ENCODE measurements at places on chromosomes 16 and 17. TPM values are rescaled to one million over a fixed set of nuclear protein-coding genes. Genes with fewer than 3 reads are reported as not detected.

Gene STH
- total RNA-seq: not detected

- no peak for DNase-seq
Observed at GRCh38 chr16:4051591-4051990, 64.7 kb downstream of the ADCY9 start.

DNA sequence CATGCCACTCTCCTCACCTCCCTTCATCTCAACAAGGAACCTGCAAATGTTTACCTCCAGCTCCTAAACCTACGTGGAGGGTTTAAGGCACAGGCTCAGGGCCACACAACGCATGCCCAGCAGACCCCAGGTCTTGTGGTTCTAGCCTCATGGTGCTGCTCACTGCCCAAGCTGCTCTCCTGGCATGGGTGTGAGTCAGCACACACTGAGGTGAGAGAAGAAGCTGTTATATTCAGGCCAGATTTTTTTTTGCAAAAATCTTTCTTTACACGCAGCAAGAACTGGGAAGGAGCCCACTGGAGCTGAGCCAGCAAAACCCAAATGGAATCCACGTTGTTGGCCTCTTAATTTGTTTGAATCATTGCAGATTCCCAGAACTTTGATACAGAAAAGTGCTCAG lies 5.5 kb upstream of the C16orf96 start:
- no peak for DNase-seq

Gene GPRC5C
- 2.0 TPM for total RNA-seq

Gene NECAB2
- total RNA-seq: not detected

DNA sequence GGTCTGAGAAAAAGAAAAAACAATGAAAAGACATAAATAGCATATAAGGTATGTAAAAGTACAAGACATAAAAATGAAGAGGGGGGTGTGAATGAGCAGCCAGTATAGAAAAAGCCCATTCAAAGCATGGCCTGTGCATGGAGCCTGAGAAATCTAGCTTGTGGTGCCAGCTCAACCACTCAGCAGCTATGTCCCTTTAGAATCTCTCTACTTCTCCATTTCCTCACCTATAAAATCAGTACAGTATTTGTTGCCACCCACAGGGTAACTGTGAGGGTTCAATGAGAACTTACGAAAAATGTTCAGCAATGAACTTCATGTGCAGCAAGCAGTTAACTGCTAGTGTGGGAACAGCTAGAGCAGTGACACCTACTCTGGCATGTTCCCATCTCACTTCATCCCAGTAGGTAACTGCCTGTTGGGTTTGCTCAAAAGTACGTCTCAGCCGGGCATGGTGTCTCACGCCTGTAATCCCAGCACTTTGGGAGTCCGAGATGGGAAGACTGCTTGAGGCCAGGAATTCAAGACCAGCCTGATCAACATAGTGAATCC lies 15.3 kb downstream of the CYTH1 start:
- DNase-seq: no peak

Gene PABPN1L
- total RNA-seq: not detected

- no peak for DNase-seq
Observed at GRCh38 chr17:31743797-31744196, 115.2 kb downstream of the COPRS start.

Gene HOXB7
- 0.50 TPM for total RNA-seq

GRCh38 chr16:79597277-79598062 lies 3.1 kb downstream of the MAF start:
- DNase-seq: no peak

DNA sequence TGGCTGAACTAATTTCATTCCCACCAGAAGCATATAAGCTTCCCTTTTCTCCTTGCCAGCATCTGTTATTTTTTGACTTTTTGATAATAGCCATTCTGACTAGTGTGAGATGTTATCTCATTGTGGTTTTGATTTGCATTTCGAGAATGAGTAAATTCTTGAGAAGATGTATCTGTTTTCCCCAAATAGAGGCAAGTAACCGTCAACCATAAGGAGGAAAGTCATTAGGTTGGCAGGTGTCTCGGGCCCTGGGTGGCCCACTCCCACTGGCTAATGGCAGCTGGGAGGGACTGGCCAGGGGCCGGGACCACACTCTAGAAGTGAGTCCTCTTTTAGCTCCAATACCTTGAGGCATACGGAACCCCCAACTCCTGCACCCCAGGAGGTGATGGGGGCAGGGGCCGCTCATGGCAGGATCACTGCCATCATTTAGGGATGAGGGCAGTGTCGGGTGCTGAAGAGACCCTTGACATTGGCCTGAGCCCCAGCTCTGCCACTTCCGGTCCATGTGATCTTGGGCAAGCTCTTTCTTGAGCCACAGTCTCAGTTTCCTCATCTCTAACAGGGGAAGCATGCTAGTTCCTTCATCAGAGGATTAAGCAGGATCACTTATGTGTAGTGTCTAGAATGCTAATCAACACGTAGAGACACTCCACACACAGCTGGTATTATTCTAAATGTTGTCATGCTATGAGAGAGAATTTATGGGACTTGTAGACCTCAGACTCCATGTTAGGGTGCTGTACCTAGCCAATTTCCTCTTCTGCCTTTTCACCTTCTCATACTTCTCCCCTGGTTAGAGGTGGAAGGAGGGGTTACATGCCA lies 44.3 kb downstream of the RGS9 start:
- DNase-seq: peak; percentile 59

- no peak for DNase-seq
Observed at GRCh38 chr17:21161498-21162393, 35.0 kb downstream of the DHRS7B start.

Gene AGRP
- not detected for total RNA-seq

Gene DRC3
- 0.25 TPM for total RNA-seq

DNA sequence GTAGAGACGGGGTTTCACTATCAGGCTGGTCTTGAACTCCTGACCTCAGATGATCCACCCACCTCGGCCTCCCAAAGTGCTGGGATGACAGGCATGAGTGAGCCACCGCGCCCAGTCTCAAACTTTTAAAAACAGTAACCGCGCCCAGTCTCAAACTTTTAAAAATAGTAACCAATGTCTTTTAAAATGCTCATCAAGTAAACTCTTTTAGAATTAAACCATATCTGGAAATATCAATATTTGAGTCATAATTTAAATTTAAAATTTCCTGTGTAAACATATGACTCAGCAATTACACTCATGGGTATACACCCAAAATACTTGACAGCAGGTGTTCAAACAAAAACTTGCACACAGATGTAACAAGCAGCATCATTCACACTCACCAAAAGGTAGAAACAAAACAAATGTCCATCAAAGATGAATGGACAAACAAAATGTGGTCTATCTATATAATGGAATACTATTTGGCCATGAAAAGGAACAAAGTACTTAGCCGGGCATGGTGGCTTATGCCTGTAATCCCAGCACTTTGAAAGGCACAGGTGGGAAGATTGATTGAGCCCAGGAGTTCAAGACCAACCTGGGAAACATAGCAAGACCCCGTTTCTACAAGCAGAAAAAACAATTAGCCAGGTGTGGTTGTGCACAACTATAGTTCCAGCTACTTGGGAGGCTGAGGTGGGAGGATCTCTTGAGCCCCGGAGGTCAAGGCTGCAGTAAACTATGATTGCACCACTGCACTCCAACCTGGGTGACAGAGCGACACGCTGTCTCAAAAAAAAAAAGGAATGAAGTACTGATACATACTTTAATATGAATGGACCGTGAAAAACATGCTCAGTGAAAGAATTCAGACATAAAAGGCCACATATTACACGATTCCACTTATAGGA lies 20.2 kb downstream of the ENPP7 start:
- no peak for DNase-seq

DNA sequence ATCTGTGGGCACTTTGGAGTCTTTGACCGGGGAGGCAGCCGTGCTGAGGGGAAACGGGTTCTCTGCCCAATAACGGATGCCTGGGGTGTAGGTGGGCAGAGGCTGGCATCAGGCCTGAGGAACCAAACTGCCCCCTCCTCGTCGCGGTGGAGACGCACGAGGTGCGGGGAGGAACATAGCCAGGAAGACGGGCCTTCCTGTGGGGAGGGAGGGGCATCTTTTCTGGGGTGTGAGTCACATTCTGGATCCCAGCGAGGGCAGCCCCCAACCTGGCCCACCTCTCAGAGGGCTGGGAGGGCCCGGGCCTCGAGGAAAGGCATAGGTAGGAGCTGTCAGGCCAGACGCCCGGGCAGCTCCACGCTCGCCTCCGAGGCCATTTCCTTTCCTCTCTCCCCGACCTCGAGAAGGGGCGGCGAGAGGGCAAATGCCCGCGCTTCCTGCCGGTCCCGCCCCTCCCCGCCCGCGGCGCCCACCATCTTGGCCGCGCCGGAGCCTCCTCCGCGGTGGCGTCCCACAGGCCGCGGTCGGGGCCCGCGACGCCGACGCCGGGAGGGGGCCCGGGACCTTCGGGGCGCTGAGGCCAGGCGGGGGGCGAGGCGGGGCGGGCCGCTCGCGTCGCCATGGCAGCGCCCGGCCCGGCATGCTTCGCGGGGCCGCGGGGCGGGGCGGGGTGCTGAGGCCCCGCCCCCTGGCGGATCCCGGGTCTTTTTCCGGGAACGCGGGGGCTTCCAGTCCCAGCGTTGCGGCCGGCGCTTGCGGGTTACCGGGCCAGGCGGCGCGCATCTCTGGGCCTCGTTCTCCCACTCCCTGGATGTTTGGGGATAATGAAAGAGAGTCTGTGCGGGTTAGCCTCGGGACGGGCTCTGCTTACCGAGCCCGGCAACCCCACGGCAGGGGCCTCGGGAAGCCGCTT lies 13.2 kb downstream of the RAI1 start:
- DNase-seq: peak; percentile 78

Gene MT1H
- 2.7 TPM for total RNA-seq

DNA sequence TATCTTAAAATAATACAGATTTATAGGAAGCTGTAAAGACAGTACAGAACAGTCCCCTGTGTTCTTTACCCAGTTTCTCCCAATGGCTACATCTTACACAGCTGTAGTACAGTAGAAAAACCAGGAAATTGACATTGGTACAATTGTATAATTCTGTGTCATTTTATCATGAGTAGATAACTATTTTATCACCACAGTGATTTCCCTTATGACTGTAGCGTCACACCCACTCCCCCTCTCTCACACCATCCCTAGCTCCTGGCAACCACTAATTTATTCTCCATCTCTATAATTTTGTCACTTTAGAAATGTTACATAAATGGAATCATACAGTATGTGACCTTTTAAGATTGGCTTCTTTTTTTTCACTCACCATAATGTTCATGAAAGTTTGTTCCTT lies 30.9 kb downstream of the CLTC start:
- DNase-seq: peak; percentile 13

Gene PPY
- not detected for total RNA-seq

GRCh38 chr17:969811-970355 lies 9.7 kb downstream of the NXN start:
- DNase-seq: peak; percentile 15

DNA sequence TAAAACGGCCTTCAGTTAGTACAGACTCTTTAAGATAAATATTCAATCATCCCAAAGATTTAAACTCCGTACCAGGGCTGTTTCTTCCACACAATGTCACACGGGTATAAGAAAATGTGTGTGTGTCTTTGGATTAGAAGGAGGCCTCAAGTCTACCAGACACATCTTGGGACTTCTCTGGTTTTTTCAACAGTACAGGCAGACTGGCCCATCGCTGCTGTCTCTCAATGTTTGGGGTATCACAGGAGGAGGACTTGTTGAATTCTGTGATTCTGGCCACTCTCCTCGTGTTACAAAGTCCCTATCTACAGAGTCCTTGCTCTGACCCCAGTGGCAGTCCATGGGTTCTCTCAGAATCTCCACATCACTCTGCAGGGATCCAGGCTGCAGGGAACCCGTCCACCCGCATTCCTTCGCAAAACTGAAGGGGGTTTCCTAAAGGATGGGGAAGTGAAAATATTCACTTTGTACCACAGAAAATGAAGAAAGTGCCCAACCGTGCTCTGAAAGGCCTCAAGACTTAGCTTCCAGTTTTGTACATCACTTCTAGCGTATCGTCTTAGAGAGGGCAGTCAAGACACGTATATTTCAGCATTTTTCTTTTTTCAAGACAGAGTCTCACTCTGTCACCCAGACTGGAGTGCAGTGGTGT lies 373.2 kb downstream of the NPIPA8 start:
- no peak for DNase-seq

DNA sequence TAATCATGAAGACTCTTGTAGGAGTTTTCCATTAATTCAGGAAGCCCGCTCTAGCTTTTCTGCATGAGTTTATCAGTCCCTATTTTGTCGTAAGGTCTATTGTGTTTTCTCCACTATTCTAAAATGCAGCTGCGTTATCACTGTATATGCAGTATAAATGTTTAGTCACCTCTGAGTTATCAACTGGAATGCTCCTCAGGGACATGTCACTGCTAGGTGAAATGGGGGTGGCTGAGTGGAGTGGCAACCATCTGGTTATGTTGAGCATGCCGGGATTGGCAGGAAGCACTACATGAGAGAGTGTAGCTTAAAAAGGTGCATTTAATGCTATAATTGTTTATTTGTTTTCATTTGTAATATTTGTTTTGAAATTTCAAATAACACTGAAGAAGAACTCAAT lies 285.2 kb upstream of the ELAC2 start:
- no peak for DNase-seq

DNA sequence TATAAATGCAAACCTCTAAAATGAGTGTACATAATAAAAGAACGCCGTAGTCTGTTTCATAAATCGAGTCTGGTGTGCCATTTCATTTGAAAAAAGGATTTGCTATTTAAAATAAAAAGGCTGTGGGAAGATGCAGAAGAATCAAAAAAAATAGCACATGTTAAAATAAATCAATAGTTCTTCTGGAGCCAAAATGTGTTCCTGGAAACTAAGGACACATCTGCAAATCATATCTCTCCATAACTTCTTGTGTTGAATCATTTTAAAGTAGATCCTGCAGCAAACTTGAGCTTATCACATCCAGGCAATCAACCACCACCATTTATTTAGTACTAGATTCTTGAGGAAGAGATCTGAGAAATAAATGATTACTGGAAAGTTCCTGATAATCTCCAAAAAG lies 29.0 kb downstream of the XPO6 start:
- DNase-seq: no peak

DNA sequence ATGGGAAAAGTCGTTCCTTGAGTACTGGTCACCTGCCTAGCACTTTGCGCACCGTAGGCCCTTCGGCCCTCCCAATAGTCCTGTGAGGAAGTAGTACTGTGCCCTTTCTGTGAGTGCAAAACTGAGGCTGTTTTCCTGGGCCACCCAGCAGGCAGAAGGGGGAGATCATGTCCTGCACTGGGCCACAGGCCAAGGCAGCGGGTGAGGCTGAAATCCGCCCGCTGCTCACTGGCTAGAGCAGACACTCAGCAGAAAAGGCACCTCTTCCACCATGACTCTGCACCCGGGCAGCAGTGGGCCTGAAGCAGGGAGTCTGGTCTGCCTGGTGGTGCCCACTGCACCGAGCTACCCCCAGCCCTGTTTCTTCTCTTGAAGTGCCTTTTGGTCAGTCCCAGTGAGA lies 20.2 kb downstream of the METTL22 start:
- no peak for DNase-seq

GRCh38 chr16:55480228-55480655 lies 1.2 kb downstream of the MMP2 start:
- no peak for DNase-seq

DNA sequence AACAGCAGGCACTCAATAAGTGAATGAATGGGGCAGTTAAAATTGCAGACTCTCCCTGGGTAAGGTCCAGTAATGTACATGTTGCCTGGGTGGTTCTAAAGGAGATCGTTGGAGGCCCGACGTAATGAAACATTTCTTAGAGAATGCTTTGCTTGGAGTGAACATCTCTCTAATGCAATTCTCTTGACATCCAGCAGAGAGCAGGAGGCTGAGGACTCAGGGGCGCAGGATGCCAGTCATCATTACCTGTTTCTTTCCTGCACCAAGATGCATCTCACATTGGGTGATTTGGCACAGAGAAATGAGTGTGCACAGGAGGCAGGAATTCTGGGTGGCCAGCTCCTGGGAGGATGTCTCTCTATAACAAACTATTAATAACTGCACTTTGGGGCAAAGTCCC lies 130.3 kb upstream of the RBBP6 start:
- DNase-seq: no peak

- no peak for DNase-seq
Observed at GRCh38 chr16:56137269-56137668, 54.0 kb upstream of the GNAO1 start.
